Peyer's patch (tissue), 4 donors: ENCODE measurements at places on chromosomes 12 and 14. TPM values are rescaled to one million over a fixed set of nuclear protein-coding genes. Genes with fewer than 3 reads are reported as not detected.
A peak's percentile ranks its signal among the peaks of the same experiment; 100 is the strongest.

The EPYC gene
- total RNA-seq = not detected

The AGAP2 gene
- total RNA-seq = 3.2 TPM

DNA sequence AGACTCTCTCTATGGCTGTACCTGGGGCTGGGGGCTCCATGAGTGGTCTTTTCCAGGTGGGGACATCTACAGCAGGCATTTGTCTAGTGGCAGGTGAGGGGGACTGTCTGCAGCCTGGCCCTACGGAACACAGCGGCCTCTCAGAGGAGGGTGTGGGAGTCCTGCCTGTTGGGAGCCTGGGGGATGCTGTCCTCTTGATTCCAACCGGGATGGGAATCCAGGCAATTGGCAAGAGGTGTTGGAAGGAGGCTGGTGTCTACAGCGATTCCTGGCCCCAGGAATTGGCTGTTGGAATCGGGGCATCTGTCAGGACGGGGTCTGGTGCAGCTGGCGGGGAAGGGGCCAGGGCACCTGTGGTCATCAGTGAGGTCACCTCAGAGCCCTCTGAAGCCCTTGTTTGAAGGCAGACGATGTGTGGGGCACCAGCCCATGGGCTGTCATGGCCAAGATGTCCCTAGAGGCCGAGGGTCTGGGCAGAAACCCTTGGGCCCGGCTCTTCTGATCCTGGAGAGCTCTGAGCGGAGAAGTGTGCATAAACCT, 386.3 kb downstream of the TMEM121 start:
- DNase-seq = no peak

- DNase-seq = peak; percentile 91
Observed at GRCh38 chr14:33950320-33951182, at the start of gene EGLN3. Gene EGLN3 (minus strand): TSS chr14:33951074. CDS start chr14:33950752, 322 bp downstream.

- no peak for DNase-seq
Observed at GRCh38 chr14:103123634-103124500, 606 bp downstream of the TNFAIP2 start.
